Tibial nerve (tissue), 4 donors: ENCODE measurements at places on chromosomes 7 and 10. TPM values are rescaled to one million over a fixed set of nuclear protein-coding genes. Genes with fewer than 3 reads are reported as not detected.

Gene SFTPA1
- total RNA-seq: not detected

Gene MYOZ1
- total RNA-seq: 2.2 TPM

Gene NEUROG3
- total RNA-seq: not detected

Gene EN2
- under 0.01 TPM for total RNA-seq

Gene VAX1
- total RNA-seq: not detected

Gene KAZALD1
- 8.4 TPM for total RNA-seq

DNA sequence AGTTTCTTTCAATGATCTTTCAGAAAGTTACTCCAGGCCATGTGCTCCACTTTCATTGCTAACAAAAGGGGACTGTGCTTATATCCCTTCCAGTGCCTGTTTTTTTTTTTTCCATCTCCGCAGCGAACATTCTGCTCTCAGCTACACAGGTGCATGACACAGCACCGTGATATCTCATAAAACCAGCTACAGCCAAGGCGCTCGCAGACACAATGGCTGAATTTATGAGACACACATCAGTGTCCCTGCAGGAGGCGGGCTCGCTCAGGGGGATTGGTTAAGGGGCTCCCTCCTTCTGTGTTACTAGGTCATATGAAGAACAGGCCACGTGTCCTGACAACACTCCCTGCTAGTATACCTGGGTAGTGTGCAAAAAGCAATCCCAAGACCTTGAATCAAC, 245.5 kb downstream of the SKAP2 start:
- no peaks in the 10 kb centered on the region for H3K4me1 ChIP-seq
- H3K4me3 ChIP-seq: no peak overlapping the region
- DNase-seq: no peak

GRCh38 chr10:77041636-77042258, 595.9 kb downstream of the KCNMA1 start:
- no peaks in the 10 kb centered on the region for H3K4me1 ChIP-seq
- H3K4me3 ChIP-seq: no peak overlapping the region
- no peaks in the 10 kb centered on the region for H3K27me3 ChIP-seq
- DNase-seq: no peak

DNA sequence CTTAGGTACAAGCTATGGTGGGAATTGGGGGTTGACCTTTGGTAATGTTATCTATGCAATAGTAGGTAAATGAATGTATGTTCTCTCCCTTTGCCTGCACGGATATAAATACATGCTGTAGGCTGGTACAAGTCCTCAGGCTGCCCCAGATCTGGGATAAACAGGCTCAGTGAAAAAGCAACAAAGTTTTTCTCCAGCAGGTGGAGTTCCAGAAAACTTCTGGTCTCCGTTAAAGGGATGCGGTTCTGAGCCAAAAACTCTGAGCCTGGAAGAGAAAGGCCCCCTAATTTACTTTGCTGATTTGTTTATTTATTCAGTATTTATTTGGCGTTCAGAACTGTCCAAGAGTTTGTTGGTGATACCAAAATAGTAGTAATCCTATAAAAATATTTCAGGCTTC, 204.7 kb downstream of the ADRA2A start:
- H3K27me3 ChIP-seq: no peaks in the 10 kb centered on the region
- H3K27ac ChIP-seq: no peak overlapping the region
- no peak for DNase-seq
- H3K36me3 ChIP-seq: no peaks in the 10 kb centered on the region
- H3K4me1 ChIP-seq: no peaks in the 10 kb centered on the region

DNA sequence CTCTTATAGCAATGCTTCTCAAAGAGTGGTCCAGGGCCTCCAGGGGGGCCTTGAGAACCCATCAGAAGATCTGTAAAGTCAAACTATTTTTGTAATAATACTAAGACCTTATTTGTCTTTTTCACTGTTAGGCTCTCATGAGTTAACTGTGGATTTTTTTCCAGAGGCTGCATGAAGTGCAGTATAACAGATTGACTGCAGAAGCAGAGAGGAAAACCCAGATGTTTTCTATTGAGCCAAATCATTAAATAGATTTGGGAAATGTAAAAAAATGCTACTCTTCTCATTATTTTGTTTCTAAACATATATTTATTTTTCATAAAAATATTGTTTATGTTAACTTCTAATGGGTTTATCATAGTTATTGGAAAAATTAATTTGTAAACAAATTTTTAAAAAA, 589.0 kb upstream of the LRRTM3 start:
- H3K27ac ChIP-seq: no peak overlapping the region
- no peaks in the 10 kb centered on the region for H3K4me1 ChIP-seq
- H3K27me3 ChIP-seq: no peaks in the 10 kb centered on the region
- H3K4me3 ChIP-seq: no peak overlapping the region
- DNase-seq: no peak

DNA sequence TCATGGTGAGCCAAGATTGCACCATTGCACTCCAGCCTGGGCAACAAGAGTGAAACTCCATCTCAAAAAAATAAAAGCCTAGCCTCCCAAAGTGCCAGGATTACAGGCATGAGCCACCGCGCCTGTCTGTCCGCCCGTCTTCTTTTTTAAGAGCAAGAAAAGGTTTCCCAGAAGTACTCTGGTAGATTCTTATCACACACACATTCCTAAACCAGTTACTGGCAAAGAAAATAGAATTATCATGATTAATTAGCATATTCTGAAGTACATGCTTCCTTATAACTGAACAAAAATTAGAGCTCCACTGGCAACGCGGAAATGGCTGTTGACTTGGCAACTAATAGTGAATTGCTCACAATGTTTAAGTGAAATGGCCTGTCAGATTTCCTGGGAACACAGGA, 87.0 kb downstream of the ADK start:
- H3K36me3 ChIP-seq: peaks cover 6% of the 10 kb centered on the region
- H3K27me3 ChIP-seq: no peaks in the 10 kb centered on the region
- H3K4me3 ChIP-seq: no peak overlapping the region

DNA sequence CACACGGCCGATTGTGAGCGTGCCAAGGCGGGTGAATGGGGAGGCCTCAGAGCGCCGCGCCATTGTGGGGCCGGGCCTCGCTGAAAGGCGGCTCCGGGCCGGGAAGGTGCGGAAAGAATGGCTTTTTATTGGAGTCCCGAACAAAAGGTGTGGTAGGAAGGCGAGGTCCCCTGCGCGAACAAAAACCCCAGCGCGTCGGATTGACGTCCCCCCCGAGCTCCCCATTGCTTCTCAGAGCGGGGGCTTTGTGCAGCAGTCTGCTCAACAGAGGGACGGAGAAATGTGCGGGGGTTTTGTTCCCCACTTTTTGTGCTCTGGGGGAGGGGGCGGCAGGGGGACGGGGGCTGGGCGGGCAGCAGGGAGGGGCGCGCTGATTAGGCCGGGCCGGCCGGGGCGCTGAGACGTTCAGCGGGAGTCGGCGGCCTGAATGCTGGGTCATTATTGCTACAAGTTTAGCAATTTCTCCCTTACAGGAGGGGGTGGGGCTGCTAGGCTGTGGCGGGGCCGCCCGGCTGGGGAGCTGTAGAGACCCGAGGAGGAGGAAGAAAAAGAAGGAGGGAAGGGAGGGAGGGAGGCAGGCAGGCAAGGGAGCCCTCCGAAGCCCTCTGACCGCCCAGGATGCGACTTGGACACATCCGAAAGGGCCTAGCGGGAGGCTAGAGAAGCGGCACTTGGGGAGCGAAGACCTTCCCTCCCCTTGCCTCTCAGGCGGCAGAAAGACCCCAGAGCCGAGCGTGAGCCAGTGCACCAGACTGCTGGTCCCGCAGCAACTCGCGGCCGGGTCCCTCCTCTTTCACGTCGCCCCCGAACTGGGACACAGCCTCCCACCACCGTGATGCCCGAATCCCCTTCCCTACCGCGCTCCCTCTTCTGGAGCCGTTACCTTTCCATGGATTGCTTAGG, 4.6 kb downstream of the NKX2-3 start:
- no peaks in the 10 kb centered on the region for H3K4me1 ChIP-seq
- H3K4me3 ChIP-seq: no peak overlapping the region
- H3K27me3 ChIP-seq: peaks cover 6% of the 10 kb centered on the region
- H3K36me3 ChIP-seq: no peaks in the 10 kb centered on the region
- no peak overlapping the region for H3K27ac ChIP-seq

- H3K36me3 ChIP-seq: no peaks in the 10 kb centered on the region
- DNase-seq: no peak
- H3K4me3 ChIP-seq: no peak overlapping the region
Measured at GRCh38 chr7:42315631-42316030, 78.6 kb upstream of the GLI3 start.

- H3K36me3 ChIP-seq: no peaks in the 10 kb centered on the region
- H3K4me3 ChIP-seq: no peak overlapping the region
- no peaks in the 10 kb centered on the region for H3K27me3 ChIP-seq
Measured at GRCh38 chr7:106281127-106281526, 3.7 kb downstream of the NAMPT start.
